ENCODE measurements at places on chromosomes 6 and 20.

GRCh38 chr6:39608652-39609345 is 116.4 kb downstream of the KIF6 start:
- DNase-seq: no peak

DNA sequence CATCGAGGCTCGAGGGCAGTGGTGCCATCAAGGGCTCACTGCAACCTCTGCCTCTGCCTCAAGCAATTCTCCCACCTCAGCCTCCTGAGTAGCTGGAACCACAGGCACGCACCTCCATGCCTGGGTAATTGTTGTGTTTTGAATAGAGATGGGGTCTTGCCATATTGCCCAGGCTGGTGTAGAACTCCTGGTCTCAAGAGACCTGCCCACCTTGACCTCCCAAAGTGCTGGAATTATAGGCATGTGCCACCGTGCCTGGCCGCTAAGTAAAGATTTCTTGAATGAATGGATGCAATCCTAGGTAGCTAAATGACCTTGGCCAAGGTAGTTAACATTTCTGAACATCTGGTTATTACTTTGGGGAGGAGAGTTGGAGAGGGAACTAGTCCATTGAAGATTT is 7.4 kb downstream of the SCAF8 start:
- DNase-seq: no peak

DNA sequence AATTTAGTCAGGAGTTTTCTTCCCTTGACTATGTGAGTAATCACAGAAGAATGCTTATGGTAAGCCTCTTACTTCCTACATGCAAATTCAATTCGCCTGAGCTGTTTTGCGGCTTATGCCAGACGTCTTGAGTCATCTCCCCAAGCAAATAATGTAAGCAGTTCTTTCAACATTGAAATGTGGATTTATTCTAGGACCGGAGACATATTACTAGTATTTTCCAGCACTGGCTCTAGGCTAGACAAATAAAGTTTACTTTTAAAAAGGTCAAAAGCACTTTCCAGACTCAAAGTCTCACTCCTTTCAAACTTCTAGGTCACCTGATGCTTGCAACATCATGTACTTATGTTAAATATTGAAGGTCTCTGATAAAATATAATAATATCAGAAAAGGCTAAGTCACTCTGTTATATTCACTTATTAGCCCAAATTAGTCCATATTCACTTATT is 38.1 kb upstream of the NOX3 start:
- DNase-seq: no peak

- no peak for DNase-seq
Measured at GRCh38 chr6:142833054-142833453, 111.9 kb downstream of the HIVEP2 start.

GRCh38 chr6:152952045-152952444 is 30.8 kb downstream of the FBXO5 start:
- DNase-seq: no peak

DNA sequence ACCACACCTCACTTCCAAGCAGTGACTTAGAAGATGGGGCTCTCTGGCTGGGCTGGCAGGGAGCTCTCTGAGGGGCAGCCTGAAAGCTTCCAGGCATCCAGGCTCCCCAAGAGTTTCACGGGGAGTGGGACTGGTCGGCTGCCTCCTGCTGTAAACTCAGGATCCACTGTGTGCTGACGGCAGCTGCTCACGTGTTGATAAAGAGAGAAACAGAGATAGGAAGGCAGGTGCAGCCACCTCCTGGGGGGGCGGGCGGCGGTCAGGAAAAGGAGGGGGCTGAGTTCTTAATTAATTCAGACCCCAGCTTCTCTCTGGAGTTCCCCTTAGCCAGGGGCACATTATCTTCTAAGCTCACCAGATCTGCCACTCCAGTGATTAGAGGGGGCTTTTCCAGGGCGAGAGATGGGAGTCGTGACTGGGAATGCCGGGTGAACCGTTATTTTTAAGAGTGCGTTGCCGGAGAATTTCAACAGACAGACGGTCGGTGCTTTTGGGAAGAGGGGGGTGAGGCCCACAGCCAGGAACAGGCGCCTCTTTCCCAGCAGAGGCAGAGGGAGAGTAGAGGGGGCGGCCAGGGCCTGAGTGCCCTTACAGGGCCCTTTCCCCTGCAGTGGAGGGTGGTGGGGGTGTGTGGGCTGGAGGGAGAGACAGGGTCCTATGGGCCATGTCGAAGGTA is 70.9 kb downstream of the CD40 start:
- DNase-seq: no peak

DNA sequence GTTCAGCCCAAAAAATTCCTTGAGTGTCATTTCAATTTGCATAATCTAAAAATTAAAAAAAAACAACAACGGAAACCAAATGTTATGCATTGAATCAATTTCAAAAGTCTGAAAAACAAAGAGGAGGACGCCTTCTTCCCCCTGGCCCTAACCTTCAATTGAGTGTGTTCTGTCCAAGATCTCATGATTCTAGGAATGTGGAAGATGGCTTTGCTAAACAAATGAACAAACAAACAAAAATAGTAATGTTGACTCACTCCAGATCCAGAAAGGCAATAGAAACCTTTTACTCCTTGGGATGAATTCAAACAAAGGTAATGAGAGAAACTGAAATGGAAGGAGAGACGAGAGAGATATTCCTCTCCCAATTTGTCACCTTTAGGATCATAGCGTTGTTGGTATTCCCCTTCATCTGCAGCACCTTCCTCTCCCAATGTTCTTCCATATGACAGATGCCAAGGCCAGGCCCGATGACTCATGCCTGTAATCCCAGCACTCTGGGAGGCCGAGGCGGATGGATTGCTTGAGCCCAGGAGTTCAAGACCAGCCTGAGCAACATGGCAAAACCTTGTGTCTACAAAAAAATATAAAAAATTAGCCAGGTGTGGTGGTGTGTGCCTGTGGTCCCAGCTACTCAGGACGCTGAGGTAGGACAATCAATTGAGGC is 109.2 kb upstream of the ADGRF1 start:
- DNase-seq: no peak

GRCh38 chr6:36245572-36246061 is 24.2 kb upstream of the PNPLA1 start:
- no peak for DNase-seq
